Upper lobe of left lung (tissue), 6 donors: ENCODE measurements at places on chromosomes 7 and 10. TPM values are rescaled to one million over a fixed set of nuclear protein-coding genes. Genes with fewer than 3 reads are reported as not detected.
A peak's percentile ranks its signal among the peaks of the same experiment; 100 is the strongest.

The SAP25 gene
- total RNA-seq = 1.2 TPM

The EBLN1 gene
- not detected for total RNA-seq

The ADAM8 gene
- 41.7 TPM for total RNA-seq

The JAZF1 gene
- total RNA-seq = 4.2 TPM

GRCh38 chr10:23433701-23434100 lies 5.2 kb upstream of the OTUD1 start:
- H3K4me1 ChIP-seq = peaks cover 7% of the 10 kb centered on the region
- no peak overlapping the region for H3K4me3 ChIP-seq
- H3K36me3 ChIP-seq = no peaks in the 10 kb centered on the region
- no peak overlapping the region for H3K27ac ChIP-seq
- H3K27me3 ChIP-seq = no peaks in the 10 kb centered on the region

DNA sequence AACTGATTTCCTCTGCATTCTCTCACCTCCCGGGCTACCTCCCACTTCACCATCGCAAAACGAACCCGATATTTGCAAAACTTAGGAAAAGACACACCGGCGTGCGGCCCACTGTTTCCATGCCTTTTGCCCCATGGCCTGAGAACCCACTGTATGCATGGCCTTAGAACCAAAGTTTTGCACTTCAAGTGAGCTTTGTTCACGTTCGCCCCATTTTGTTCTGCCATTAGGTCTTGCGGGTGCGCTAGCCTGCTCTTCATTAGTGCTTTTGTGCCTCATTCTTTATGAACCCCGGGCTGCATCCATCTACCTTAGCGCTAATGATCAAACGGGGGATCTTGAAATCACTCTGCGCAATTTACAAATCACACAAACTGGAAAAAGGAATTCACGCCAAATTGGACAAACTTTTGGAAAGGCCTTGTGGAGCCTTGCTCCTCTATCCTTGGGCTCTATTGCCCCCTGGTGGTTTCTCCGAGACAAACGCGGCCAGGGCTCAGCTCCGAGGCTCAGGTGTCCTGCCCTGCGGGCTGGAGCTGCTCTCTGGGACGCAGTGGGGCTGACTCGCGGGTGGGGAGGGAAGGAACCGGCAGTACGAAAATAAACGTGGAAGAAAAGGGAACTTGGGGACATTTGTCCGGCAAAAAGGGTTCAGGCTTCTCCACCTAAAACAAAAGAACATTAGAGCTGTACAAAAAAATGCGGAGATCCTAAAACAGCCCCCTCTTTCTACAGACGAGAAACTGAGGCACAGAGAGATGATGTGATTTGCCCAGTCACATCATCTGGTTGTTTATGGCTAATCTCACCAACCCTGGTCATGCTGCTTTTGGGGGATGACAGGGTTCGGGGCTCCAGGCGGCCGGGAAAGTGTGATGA lies 300.4 kb upstream of the NFE2L3 start:
- no peak overlapping the region for H3K27ac ChIP-seq
- H3K27me3 ChIP-seq = peaks cover 49% of the 10 kb centered on the region
- no peaks in the 10 kb centered on the region for H3K36me3 ChIP-seq
- peaks cover 26% of the 10 kb centered on the region for H3K4me1 ChIP-seq

GRCh38 chr7:90655566-90655965 lies 59.4 kb downstream of the CDK14 start:
- no peak overlapping the region for H3K4me3 ChIP-seq
- no peak for DNase-seq

DNA sequence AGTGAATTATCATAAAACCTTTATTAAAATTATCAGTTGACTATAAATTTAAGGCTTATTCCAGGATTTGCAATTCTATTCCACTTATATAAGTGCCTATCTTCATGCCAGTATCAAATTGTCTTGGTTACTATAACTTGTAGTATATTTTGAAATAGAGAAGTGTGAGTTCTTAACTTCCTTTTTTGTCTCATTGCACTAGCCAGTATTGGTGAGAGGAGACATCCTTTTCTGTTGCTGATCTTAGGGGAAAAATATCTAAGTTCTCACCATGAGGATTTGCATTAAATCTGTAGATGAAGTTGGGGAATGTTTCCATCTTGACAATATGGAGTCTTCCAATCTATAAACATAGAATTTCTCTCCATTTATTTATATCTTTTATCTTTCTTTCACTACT lies 104.2 kb upstream of the MKI67 start:
- no peak overlapping the region for H3K27ac ChIP-seq
- no peaks in the 10 kb centered on the region for H3K27me3 ChIP-seq
- no peak for DNase-seq
- no peaks in the 10 kb centered on the region for H3K4me1 ChIP-seq

- H3K27me3 ChIP-seq = no peaks in the 10 kb centered on the region
- no peaks in the 10 kb centered on the region for H3K36me3 ChIP-seq
- peak; percentile 32 for DNase-seq
- H3K4me1 ChIP-seq = no peaks in the 10 kb centered on the region
Observed at GRCh38 chr7:105887569-105888189, 11.3 kb upstream of the ATXN7L1 start.

DNA sequence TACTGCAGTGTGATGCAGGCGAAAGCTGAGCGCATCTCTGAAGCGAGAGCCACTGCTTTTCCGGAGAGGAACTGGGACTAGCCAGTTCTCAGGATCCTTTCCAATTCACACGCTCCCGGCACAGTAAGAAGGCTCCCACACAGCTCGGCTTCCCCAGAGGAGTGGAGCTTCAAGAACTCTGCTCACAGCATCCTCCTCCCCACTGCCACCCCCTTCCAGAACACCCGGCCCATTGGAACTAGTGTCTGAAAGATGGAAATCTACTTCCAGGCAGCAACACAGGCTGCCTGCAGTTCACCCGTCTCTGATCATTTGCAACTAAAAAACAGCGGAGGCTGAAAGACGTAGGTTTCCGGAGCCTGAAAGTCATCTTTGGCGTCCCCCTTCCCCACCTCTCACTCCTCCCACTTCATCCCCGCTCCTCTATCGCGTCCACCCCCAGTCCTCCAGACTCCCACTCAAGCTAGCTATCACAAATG lies at the start of gene DGKB:
Gene DGKB (minus strand): TSS at position 163 of the 479 bp plus-strand sequence.
- DNase-seq = no peak
- H3K27ac ChIP-seq = no peak within 1 kb of the TSS
- H3K4me3 ChIP-seq = no peak within 1 kb of the TSS
- no peaks in the 10 kb centered on the region for H3K27me3 ChIP-seq
- no peaks in the 10 kb centered on the region for H3K4me1 ChIP-seq

DNA sequence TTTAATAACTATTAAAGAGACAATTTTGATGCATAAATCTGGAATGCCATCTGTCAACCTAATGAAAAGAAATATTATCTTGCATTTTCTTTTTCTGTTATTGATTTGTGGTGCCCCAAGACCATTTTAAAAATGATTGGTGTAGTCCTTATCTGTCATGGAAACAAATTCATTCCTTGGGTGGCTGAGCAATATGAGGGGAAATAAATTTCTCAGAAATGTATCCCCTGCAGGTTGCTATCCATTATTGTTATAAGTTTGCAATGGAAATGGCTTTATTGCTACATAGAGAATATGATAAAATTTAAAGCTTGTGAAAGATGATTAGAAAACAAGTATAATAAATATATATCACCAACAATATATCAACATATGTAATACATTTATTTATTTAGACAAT lies 607.0 kb downstream of the DNAJB9 start:
- no peak for DNase-seq
- H3K4me3 ChIP-seq = no peak overlapping the region
- H3K36me3 ChIP-seq = no peaks in the 10 kb centered on the region
- H3K4me1 ChIP-seq = no peaks in the 10 kb centered on the region
- no peaks in the 10 kb centered on the region for H3K27me3 ChIP-seq

GRCh38 chr7:22316914-22317313 lies 40.0 kb downstream of the RAPGEF5 start:
- peaks cover 4% of the 10 kb centered on the region for H3K4me1 ChIP-seq
- H3K27ac ChIP-seq = no peak overlapping the region
- DNase-seq = no peak
- H3K27me3 ChIP-seq = no peaks in the 10 kb centered on the region

DNA sequence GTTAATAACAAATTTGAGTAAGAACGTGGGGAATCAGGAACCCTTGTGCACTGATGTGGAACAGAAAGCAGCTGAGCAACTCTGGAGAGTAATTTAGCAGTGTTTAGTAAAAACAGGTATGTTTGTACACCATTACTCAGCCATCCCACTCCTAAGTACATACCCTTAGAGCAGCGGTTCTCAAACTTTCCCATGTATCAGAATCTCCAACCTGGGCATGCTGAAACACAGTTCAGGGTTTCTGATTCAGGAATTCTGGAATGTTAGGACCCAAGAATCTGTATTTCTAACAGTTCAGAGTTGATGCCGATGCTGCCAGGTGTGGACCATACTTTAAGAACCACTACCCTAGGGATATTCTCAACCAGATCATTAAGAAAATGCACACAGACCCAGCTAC lies 5.1 kb downstream of the SGMS1 start:
- H3K36me3 ChIP-seq = no peaks in the 10 kb centered on the region
- H3K27me3 ChIP-seq = no peaks in the 10 kb centered on the region
- no peak overlapping the region for H3K27ac ChIP-seq
- no peak for DNase-seq
- peaks cover 16% of the 10 kb centered on the region for H3K4me1 ChIP-seq

GRCh38 chr7:22210355-22210754 lies 146.6 kb downstream of the RAPGEF5 start:
- H3K36me3 ChIP-seq = no peaks in the 10 kb centered on the region
- H3K27me3 ChIP-seq = no peaks in the 10 kb centered on the region
- no peak overlapping the region for H3K4me3 ChIP-seq
- no peak for DNase-seq
- peaks cover 30% of the 10 kb centered on the region for H3K4me1 ChIP-seq

DNA sequence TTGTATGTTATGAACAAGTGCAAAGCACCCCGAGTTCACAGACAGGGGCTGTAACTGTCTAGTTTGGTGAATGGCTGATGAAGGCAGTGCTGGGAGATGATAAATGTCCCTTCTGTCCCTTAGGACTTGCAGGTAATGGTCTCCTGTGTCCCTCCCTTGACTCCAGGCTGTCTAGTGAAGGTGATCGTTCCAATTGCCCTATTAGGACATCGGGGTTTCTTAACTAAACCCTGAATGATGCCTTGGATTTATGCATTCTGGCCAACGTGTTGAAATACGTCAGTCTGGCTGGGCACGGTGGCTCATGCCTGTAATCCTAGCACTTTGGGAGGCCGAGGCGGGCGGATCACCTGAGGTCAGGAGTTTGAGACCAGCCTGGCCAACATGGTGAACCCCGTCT lies 69.4 kb downstream of the PFKFB3 start:
- no peak for DNase-seq
- H3K27ac ChIP-seq = peak overlapping the region; percentile 77
- H3K36me3 ChIP-seq = no peaks in the 10 kb centered on the region
- H3K4me1 ChIP-seq = peaks cover 28% of the 10 kb centered on the region
- no peaks in the 10 kb centered on the region for H3K27me3 ChIP-seq

GRCh38 chr7:123522066-123522465 lies 12.3 kb downstream of the IQUB start:
- no peak overlapping the region for H3K27ac ChIP-seq
- H3K4me3 ChIP-seq = no peak overlapping the region
- H3K27me3 ChIP-seq = no peaks in the 10 kb centered on the region
- H3K36me3 ChIP-seq = no peaks in the 10 kb centered on the region
- DNase-seq = no peak
